ENCODE measurements at places on chromosomes 16 and 17.

DNA sequence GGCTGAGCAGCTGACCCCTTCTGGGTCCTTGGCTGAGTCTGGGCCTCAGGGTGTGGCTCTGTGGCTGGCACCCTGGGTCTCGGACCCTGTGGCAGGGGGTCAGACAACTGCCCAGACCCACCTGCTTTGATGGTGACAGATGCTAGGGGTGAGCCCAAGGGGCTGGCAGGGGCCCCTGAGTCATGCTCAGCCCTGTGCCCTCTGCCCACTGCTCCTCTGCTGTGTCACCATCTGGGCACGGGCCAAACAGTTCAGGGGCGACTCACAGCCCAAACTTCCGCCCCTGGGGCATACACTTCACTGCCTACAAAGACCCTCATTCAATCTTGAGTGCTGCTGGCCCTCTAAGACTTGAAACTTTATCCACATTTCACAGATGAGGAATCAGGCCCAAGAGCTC is 5.7 kb downstream of the ADGRG1 start:
- DNase-seq: no peak

DNA sequence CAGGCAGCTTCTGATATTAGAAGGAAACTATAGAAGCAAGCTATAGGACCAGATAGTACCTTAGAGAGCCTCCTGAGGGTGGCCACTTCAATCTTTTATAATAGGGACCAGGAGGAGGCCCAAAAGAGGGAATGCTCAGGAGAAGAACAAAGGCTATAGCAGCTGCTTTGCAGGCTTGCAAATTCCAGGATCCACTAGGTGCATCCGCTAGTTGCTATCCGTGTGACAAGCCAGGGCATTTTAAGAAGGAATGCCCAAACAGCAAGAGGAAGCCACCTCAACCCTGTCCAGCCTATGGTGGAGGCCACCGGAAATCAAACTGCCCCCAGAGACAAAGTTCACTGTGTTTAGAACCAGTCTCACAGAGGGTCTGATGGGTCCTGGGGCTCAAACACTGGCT is 192.6 kb upstream of the KIF2B start:
- DNase-seq: no peak

DNA sequence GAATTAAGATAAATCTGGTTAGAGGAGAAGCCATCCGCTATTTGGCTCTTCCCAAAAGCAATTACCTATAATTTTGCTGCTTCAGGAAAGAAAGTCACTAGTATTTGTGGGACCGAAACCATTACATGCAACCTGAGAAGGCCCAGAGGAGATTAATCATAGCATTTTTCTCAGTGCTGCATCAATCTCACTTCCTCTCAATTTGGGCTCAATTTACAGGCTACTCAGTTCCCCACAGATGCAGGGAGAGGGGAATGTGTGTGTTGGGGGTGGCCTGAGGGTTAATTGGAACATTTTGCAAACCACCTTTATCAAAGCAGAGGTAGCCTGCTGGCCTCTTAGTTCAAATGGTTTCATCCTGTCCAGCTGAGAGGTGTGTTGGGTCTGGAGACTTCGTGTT is 394.7 kb upstream of the ASIC2 start:
- no peak for DNase-seq

DNA sequence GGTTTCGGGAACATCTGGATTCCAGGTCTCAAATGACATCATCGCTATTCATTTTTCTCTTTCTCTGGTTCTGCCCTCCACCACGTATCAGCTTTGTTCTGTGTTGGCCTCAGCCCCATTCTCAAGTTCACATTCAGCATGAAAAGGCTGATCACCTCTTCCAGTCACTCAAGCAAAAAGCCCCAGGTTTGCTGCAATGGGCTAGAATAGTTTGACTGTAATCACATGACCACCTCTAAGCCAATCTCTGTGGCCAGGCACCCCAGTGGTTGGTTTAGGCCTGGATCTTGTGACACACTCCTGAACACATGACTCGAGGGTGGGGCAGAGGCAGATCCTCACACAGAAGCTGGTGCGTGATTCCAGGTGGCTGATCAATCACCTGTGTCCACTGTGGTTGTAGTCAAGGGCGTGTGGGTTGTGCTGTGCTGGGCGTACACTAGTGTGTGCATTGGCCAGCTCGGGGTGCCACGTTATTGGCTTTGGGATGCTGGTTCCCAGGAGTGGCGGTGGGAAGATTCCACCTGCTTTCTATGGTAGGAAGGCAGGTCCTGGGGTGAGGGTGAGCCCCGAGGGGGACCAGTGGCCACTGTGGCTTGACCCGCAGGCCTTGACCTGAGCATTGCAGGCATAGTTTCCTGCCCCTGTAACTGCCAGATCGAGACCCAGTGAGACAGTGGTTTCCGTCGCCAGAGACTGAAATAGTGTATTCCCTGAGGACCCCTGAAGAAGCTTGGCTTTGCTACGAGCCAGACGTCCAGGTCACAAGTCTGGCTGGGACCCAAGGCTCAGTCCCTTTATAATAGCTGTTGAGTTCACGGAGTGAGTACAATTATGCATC is 12.0 kb downstream of the EEF2K start:
- no peak for DNase-seq

DNA sequence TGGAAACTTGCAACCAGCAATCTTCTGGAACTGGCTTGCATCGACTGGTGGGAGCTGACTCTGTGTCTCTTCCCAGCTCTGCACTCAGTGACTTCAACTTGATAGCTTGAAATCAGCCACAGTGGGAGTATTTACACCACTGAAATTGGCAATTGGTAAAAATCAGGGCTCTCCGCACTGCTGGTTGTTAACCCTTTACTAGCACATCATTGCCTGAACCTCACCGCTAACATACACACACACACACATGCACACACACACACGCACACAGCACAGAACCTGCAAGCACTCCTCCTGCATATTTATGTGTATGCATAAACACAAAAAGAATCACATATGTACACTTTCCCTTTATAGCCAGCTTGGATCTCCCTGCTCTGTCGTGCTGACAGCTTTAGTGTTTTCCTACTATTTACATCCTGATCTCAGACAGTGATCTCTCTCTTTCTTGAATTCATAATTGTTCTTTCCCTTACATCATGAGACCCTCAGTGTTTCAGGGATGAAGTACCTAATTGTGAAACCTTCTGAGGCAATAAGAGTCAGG is 7.9 kb upstream of the TMIGD1 start:
- DNase-seq: no peak

DNA sequence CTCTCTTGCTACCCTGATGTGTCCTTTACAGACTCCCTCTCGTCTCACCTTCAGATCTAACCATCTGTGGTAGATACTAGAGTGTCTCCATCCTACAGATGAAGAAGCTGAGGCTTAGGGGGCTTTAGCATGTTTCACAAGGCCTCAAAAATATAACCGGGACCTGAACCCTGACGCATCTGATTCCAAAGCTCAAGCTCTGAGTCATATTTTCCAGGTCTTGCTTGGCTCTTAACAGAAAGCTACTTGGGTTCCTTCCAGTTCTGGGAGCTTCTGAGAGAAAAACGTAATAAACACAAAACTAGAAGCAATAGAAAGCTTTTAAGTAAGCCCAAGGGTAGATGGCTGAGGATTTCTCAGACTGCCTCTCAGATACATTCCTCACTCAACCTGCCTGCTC is 224.3 kb upstream of the EEF2KMT start:
- DNase-seq: no peak

- no peak for DNase-seq
Measured at GRCh38 chr17:18980682-18981334, 23.8 kb downstream of the FAM83G start.

GRCh38 chr17:44308865-44309264 is 464 bp downstream of the RUNDC3A start:
- DNase-seq: no peak

GRCh38 chr16:58128711-58129096 is 477 bp downstream of the CFAP20 start:
- no peak for DNase-seq

DNA sequence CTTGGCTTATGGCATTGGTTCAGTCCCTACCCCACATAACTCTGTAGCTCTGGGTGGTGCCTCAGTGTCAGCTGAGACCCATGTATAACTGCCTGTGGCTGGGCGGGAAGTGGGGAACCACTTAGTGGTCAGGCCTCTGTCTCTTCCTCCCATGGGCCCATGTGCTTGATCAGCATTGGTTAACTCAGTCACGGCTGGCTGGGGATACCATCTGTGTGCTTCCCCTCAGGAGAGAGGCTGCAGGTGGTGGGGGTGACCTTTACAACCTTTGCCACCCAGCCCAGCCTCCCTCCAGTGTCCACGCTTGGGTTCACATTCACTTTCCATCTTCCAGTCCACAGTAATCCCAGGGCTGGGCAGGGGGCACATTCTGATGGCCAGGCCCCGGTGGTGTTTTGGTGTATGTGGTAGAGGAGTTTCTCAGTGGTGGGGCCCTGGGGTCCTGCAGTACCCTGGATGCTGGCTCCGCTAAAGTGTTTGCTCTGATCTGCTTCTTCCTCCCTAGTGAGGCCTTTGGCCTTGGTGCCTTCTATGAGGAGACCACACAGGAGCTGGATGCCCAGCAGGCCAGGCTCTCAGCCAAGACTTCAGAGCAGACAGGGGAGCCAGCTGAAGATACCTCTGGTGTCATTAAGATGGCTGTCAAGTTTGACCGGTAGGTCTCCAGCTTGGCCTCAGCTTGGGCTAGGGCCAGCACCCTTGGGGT is 10.2 kb upstream of the NFATC3 start:
- DNase-seq: no peak

DNA sequence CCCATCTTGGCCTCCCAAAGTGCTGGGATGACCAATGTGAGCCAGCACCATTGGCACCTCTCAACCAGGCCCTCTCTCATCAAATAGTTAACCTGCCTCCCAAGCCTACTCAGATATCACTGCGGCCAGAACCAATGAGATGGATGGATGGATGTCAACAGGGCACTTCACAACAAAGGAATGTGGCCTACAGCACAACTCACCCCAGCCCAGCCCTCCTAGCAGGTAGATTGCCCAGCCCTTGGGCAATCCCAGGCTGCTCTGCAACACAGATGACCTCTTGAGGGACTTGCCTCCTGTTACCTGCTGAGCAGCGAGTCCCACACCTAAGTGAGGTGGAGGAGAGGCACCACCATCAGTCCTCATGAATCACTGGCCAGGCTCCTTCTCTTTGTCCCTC is 22.6 kb upstream of the KIFC3 start:
- no peak for DNase-seq

- no peak for DNase-seq
Measured at GRCh38 chr17:44917456-44917855, 2.2 kb upstream of the GFAP start.

Measured in cortex of kidney (tissue), 1 donor.